ENCODE measurements at places on chromosomes 2 and 18. TPM values are rescaled to one million over a fixed set of nuclear protein-coding genes. Genes with fewer than 3 reads are reported as not detected.
A peak's percentile ranks its signal among the peaks of the same experiment; 100 is the strongest.

GRCh38 chr2:176082824-176083751 is 674 bp downstream of the EVX2 start:
- no peak for DNase-seq

DNA sequence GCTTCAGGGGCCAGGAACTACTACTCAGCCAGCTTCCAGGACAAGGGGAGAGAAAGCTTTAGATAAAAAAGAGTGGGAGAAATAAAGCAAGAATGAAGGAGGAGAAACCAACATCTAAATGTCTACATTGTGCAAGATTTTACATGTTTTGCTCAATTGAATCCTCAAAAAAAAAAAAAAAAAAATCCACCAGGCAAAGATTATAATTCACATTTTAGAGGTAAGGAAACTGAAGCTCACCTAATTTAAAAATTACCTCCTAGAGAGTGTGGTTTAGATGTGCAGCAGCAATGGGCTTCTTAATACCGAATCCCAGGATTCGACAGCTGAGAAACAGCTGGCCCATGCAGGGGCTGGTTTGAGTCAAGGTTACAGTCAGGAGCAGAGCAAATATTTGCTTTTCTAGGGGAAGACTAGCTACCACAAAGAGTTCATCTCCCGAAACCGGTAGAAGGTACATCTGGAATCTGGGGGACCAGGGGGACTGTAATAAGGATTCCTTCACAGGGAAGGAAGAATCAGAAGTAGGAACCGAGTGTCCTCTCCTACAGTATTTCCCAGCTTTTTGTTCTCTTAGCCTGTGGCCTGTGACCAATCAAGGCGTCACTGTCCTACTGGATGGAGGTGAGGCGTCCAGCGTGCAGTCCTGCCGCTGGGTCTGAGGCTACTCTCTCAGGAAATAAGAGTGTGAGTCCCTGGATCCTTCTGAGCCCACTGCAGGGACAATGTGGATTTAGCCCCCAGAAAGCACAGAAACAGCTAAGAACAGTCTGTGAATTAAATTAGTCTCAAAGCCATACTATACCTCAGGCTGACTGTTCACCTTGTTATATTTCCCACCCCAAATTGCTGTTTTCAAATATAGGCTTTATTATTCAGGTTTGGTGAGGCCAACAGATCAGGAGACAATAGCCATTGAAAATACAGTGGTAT is 42.3 kb downstream of the IL1R2 start:
- no peak for DNase-seq

- DNase-seq, result no peak
Measured at GRCh38 chr2:63044362-63045327, 6.0 kb upstream of the OTX1 start.

DNA sequence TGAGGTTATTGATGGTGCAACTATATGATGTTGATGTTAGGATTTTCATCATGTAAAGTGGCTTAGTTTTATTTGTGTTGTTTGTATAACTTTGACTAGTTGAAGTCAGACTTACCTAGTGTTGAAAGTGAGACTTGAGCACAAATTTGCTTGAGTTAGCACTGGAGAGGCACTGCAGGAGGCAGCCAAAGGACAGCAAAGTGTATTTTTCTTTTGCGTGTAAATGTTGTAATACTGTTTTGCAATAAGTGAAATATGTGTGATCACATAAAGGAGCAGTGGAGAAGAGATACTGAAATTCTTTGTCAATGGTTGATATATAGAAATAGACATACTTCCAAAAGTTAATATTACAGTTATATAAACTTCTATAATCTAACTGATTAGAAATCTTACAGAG is 332.0 kb upstream of the RAB12 start:
- DNase-seq, result no peak

DNA sequence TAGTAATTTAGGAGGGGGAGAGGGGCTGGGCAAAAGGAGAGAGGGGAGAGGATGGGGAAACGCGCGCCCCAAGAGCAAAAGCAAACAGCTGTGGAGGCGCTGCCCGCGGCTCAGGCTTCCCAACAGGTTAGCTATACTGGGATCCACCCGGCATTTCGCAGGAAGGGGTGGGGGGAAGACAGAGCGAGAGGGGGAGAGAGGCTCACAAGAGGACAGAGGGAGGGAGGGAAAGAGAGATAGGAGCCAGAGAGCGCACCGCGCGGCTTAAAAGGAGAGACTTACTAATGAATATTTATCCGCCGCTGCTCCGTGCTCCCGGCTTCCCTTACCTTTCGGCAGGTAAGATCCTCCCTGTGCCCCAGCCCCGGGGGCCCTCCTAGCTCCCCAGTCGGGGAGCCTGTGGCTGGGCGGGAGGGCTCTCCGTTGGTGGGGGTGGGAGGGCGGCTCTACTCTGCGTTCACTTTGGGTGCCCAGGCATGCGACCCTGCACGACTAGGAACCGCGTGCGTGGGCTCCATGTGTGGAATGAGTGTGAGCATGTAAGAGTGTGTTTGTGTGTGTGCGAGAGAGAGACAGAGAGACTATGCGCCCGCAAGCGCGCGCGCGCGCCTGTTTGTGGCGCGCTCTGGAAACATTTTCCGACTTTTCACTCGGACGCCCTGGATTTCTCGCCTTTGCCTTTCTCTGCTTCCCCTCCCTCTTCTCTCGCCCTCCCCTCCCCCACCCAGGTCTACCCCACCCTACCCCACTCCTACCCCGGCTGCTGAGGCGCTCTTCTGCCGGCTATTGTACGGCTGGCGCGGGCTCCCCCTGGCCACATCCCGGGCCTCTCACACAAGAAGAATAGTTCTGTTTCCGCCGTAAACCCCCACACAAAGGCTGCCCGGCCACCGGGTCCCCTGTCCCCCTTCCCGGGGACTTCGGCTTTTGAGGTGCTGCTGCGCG is 7.2 kb upstream of the SIX3 start:
- DNase-seq, result no peak

- no peak for DNase-seq
Measured at GRCh38 chr2:198167346-198167745, 363.0 kb downstream of the PLCL1 start.

- peak; percentile 53 for DNase-seq
Measured at GRCh38 chr2:144583741-144584453, 64.0 kb upstream of the ZEB2 start.

DNA sequence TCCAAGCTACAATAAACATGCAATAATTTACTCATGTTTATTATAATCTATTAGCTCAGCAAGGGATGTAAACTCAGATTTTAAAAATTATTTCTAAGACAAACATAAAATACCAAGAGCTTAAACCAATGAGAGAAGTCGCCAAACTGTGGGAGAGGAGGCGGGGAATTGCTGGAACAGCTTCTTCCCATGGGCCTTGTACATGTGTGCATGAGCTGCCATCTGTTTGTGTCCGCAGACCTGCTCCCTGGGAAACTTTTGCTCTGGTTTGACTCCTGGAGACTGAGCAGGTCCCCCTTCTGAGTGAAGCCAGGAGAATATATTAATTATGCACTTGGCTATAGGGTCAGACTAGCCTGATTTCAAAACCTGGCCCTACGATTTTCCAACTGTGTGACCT is 655.9 kb upstream of the SOX11 start:
- DNase-seq, result no peak

- no peak for DNase-seq
Measured at GRCh38 chr18:24187049-24187448, 48.2 kb downstream of the CABYR start.

- no peak for DNase-seq
Measured at GRCh38 chr2:47869859-47870595, 36.3 kb downstream of the FBXO11 start.

DNA sequence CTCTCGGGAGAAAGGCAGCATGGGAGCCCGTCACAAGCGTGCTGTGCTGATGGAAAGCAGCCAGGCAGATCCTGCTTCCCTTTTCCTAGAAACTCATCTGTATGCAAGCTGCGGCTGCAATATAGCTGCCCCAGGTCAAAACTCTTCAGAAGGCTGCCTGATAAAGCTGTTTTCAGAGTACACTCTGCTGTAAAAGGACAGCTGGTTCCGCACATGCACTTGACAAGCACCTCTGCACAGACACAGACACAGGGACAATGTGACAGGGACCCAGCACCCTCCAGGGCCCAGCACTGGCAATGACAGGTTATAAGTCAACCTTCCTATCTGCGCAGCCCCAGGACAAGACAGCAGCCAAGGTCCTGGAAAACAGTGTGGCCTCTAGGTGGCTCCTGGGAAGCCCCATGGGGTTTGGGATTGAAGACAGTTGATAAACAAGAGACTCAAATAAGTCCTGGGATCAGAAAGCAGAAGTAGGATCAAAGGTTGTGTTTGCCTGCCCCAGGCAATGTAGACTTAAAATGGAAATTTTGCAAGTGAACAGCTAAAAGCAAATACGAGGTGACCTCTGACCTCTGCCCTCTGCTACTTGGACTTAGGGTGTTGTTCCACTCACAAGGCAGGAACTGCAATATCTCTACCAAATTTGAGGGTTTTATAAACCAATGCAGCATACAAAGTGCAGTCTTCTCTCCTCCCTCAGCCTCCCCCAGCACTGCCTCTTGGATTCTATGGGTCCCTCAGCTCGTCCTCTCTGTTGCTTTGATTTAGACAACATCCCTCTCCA is 16.9 kb downstream of the SLC66A2 start:
- no peak for DNase-seq

- DNase-seq, result no peak
Measured at GRCh38 chr18:44935455-44935854, 254.8 kb downstream of the SETBP1 start.

DNA sequence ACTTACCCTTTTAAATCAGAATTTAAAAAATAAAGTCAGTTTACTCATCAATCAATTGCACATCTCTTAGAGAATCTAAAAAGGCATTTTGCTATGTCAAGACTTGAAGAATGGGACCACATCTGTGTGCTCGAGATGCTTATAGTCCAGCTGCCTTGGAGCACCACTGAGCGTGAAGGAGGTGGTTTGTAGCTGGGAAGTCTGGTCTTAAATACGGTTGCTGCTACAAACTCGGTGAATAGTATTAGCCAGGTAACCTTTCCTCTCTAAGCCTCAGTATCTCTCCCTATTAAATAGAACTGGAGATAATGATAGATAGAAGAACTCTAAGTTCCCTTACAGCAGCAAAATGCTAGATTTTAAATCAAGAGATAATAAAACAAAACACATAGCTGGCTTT is 289.7 kb downstream of the TRIB2 start:
- DNase-seq, result no peak

DNA sequence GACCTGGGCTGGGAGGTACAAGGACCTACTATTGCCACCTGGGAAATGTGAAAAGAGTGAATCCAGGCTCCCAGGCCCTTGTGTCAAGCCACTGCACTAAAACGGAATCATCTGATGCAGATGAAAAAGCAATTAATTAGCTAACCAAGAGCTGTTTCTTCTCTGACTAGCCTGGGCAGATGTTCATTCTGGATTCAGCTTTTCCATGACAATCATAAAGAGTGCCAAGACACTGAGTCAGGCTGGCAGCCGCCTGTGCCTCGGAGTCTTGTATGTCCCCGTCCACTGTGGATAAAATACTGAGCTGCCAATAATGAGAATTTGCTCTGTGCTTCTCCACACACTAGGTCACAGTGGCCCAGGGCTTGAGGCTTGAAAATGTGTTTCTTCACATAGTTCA is 21.7 kb upstream of the LCLAT1 start:
- peak; percentile 66 for DNase-seq

GRCh38 chr2:66432801-66433694 is 1.9 kb upstream of the MEIS1 start:
- DNase-seq, result peak; percentile 93

GRCh38 chr2:73408198-73408597 is 22.6 kb downstream of the ALMS1 start:
- no peak for DNase-seq

DNA sequence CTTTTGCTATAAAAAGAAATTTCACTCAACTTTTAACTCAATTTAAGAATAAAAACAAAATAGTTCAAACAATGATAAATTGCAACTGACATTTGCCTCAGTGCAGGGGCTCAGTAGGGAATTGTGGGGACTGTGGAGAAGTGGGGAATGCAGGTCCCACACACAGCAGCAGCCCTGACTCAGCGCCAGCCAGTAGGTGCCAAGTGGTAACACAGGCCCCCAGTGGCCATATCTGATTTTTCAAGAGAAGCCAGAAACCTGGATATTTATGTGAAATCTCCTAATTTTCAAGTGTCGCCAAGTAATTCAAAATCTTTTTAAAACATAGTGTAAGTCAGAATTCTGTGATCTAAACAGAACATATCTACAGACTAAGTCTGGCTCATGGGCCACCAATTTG is 186.3 kb downstream of the EN1 start:
- no peak for DNase-seq

DNA sequence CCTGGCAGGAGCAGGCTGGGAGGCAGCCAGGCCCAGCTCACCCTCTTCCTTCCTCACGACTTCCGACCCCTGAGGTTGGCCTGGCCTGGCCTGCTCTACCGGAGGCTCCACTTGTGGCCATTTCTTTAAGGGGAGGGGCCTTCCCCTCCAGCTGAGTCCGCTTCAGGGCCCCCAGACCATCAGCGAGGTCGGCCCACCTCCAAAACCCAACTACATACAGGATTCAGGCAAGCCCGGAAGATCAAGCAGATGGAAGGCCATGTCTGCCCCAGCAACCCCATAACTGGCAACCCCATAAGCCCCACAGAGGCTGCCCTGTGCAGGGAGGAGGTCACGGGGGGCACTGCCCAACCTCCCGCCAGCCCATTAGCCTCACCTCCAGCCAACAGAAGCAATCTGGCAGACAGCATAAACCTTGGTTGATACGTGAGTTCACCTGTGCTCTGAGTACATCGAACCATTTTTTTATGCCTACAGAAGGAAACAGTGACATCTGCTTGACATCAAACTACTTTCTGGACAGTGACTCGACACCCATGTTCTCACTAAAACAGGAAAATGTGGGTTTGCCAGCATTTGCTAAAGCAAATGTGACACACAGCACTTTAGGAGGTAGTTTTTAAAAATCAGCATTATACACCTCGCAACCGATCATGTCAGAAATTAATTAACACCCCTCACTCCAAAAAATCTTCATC is 98.9 kb downstream of the EIPR1 start:
- DNase-seq, result no peak

Gene RUFY4
- total RNA-seq, result not detected

Gene DPY30
- total RNA-seq, result 93.8 TPM

Gene NAT8
- total RNA-seq, result not detected

Gene RMND5A
- total RNA-seq, result 23.6 TPM

Gene GLB1L
- total RNA-seq, result 5.0 TPM

Gene WNT10A
- total RNA-seq, result 2.8 TPM

Gene UGT1A8
- total RNA-seq, result not detected

Gene SELENOI
- total RNA-seq, result 32.1 TPM

Gene VAMP5
- total RNA-seq, result 1.6 TPM
